ENCODE measurements at places on chromosomes 1 and 21.

- DNase-seq = no peak
Measured at GRCh38 chr1:52676249-52676903, 21.8 kb downstream of the COA7 start.

- DNase-seq = no peak
Measured at GRCh38 chr1:27303509-27303908, 18.5 kb upstream of the TMEM222 start.

DNA sequence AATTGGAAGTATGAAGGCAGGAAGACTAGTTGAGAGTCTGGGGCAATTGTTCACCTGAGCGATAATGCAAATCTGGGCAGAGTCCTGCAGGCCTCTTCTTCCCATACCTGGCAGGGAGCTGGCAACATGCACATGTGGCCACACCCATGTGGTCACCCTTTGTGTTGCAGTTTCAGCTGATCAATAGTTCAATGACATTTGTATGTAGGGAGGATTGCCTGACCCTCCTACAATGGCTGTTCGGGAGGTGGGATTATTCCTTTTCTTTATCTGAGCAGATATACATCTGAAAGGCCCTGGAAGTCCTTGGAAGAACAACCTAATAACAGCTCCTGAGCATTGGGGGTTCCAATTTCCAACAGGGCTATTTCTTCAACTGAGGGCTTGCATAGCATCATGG is 15.2 kb upstream of the TRIM45 start:
- no peak for DNase-seq

GRCh38 chr1:161718559-161719324 is 2.6 kb upstream of the FCRLB start:
- DNase-seq = no peak

DNA sequence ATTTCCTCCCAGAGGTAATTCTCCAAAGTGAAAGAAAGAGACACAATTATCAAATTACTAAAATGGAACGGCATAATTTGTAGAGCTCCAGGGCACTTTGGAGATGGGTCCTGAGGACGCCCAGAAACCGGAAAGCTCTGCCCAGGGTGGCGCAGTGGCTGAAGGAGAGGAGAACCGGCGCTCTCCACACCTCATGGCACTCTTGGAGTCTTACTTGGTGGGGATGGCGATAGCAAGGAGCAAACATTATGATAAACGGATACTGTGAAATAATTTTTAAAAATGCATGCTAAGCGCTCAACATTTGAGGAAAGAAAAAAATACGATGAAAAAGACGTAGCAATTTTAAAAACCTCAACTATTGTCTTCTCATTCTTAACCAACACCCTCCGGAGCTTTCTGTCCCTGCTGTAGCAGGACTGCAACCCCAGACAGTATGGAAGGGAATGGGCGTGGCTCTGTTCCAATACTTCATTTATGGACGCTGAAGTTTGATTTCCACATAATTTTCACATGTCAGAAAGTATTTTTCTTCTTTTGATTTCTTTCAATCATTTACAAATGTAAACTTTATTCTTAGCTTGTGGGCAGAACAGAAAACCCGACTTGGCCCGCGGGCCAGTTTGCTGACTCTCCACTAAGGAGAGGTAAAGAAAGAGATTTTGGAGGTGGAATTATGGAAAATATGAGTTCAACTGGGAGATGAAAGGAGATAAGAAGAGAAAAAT is 1.1 kb downstream of the S100A11 start:
- DNase-seq = no peak

- DNase-seq = no peak
Measured at GRCh38 chr1:163263818-163264655, 57.7 kb upstream of the NUF2 start.

DNA sequence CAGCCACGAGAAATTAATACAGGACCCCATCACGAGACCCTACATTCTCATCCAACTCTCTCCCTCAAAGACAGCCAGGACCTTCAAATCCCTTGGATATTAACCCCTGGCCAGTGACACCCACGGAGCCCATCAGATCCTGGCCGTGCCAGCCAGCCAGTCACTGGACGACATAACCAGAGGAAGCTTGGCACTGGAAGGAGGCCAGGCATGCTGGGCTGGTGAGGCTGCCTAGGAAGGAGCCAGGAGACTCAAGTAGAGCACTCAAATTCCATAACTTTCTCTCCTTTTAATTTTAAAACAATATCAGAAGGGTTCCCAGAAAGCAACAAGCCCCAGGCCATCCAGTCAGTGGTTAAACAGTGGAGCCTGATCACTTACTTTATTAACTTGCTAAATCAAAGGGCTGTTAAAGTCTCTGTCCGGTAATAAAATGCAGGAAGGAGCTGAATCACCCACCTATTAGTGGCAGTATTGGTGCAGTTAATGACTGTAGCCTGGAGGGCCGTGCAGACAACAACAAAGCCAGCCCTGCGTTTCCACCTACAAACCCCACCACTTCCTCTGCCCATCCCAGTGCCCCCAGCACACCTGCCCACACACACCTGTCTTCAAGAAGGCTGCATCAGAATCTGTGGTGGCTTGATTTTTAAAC is 78.0 kb downstream of the HIVEP3 start:
- no peak for DNase-seq

GRCh38 chr1:14236097-14236496 is 362.4 kb upstream of the KAZN start:
- DNase-seq = no peak

GRCh38 chr1:17502326-17502778 is 37.1 kb upstream of the ARHGEF10L start:
- peak; percentile 21 for DNase-seq

DNA sequence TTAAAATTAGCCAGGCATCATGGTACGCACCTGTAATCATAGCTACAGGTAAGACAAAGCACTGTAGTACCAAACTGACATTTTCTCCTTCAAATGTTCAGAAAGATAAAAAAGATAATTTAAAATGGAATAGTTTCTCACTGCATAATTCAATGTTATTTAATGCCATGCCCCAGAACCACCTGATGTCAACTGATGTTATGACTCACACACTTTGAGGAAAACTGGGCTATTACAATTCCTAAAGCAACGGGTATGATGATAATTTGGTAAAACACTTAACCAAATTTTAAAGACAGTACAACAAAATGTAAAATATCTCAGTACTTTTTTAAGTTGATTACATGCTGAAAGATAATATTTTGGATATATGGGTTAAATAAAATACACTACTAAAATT is 22.9 kb upstream of the PLEKHO1 start:
- DNase-seq = no peak

- DNase-seq = no peak
Measured at GRCh38 chr1:200925831-200926230, 31.1 kb downstream of the INAVA start.

DNA sequence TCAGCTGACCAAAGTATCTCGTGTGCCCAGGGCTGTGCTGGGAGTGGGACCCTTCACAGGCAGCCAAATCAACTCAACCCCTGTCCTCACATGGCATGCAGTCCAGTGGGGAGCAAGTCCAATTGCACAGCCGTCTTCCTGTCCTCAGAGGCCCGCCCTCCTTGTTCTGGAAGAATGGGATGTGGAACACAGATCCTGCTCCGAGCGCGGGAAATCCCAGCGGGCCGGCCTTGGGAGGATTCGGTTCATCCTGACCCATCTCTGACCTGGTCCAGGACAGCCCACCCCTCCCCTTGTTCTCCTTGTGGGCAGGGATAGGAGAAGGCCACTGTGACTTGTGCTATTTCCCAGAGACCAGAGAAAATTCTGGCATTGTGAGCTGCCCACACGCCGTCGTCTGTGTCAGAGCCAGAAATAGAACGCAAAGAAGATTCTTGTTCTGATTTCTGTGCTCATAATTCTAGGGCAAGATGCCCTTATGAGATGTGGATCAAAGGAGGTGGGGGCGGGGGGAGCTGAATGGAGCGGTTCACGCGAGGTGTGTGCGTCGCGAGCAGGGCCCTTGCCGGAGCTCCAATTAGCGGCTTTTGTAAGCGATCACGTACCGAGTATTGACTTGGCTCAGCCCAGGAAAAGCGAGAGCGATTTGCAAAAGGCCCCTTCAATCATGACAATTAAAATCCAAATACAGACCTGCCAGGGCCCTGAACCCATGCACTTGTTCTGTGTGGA is 79.2 kb downstream of the AJAP1 start:
- DNase-seq = no peak

GRCh38 chr21:36849461-36850105 is 116.9 kb downstream of the HLCS start:
- DNase-seq = no peak

DNA sequence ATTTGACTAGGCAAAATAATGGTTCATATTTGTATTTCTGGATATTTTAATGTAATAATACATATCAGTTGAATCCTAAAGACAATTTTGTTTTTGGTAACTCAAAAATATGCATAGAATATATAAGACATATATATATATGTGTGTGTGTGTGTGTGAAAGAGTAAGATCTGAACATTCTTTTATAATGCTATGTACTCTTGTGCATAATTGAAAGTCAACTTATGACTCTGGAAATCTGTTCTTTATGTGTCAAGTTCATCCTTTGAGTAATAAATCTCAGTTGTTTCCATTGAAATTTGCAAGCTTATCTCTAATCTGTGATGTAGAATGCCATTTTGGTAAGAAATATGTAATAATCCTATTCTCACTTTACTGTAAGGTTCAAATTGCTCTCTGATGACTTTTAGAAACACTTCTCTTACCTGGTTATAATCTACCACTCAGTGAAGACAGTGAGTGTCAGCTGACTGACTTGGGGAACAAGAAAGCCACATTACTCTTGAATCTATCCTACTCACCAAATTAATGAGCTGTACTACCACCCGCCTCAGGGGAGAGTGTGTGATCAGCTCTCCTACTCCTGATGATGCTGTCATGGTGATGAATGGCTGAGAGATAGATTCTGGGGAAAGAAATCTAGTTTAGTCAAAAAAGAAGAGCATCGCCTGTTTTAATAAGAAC is 15.0 kb upstream of the NEK7 start:
- no peak for DNase-seq

GRCh38 chr21:29389136-29389535 is 90.4 kb downstream of the BACH1 start:
- no peak for DNase-seq

- DNase-seq = no peak
Measured at GRCh38 chr1:167438171-167439138, 79.9 kb downstream of the CD247 start.

DNA sequence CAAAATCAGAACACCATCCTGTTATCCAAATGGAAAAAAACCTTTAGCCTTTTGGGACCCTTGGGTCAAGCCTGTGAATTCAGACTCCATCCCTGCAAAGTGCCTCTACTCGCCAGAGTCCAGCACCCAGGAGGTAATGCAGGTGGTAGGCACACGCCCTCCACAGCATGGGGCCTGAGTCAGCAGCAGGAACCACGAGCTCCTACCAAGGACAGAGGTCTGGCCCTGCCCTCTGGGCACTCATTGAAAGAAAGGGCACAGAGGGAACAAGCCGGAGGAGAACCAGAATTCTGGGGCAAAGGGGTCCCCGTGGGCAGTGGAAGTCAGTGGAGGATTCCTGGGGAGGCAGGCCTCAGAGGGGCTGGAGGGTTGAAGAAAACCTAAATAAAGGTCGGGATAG is 438.1 kb downstream of the NPHP4 start:
- DNase-seq = no peak

- no peak for DNase-seq
Measured at GRCh38 chr1:78839704-78840277, 166.7 kb downstream of the ADGRL4 start.

DNA sequence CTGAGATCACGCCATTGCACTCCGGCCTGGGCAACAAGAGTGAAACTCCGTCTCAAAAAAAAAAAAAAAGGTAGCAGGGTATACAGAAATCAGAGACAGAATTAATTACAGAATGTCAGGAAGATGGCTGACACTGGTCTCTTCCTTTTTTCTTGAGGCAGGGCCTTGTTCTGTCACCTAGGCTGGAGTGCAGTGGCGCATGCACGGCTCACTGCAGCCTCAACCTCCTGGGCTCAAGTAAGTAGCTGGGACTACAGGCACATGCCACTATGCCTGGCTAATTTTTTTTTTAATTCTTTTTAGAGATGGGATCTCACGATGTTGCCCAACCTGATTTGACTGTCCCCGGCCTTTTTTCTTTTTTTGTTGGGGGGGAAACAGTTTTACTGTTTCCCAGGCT is 16.4 kb downstream of the RNU5D-1 start:
- DNase-seq = no peak

DNA sequence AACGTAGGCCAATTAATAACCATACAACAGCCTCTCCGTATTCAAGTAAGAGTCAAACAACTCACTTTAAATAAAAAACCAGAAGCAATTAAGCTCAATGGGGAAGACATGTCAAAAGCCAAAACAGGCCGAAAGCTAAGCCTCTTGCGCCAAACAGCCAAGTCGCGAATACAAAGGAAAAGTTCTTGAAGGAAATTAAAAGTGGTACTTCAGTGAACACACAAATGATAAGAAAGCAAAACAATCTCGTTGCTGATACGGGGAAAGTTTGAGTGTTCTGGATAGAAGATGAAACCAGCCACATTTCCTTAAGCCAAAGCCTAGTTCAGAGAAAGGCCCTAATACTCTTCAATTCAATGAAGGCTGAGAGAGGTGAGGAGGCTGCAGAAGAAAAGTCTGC is 53.4 kb downstream of the SIPA1L2 start:
- DNase-seq = no peak

DNA sequence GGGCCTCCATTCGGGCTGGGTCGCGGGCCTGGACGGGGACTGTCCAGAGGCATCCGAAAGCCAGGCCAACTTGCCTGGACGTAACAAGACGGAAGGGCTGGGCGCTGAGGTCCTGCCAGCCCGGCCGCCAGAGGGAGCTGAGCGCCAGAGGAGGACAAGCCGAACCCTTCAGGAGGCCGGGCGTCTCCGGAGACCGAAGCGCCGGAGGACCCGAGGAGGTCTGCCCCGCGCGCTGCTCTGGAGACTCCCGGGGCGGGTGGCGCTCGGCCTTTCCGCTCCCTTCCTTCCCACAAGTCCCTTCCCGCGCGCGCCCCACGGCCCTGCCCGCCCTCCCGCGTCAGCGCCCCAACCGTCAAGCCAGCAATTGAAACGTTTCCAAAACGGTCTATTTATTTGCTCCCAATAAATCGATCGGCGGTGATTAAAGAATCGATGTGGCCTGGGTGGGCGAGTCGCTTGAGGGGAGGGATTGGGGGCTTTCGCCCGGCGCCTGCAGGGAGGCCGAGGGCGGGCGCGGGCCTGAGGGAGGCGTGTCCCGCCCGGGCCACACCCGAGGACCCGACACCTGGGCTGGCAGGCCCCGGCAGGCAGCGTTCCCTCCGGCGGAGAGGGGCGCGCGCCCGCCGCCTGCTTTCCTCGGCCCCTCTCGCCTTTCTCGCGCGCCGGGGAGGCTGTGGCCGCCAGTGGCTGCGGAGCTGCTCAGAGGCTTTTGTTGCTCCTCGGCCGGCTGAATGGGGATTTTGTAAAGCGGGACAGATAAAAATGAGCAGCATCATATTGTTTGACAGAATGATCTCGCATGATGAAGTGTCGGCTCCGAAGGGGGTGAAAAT is 5.2 kb upstream of the FOXD3 start:
- no peak for DNase-seq
